ENCODE measurements at places on chromosomes 4 and X.
A peak's percentile ranks its signal among the peaks of the same experiment; 100 is the strongest.

- no peak for DNase-seq
These were observed 38.9 kb downstream of the PAGE2 start for GRCh38 chrX:55127692-55128091.

- no peak for DNase-seq
These were observed 95.5 kb downstream of the NSUN7 start for GRCh38 chr4:40845154-40845835.

DNA sequence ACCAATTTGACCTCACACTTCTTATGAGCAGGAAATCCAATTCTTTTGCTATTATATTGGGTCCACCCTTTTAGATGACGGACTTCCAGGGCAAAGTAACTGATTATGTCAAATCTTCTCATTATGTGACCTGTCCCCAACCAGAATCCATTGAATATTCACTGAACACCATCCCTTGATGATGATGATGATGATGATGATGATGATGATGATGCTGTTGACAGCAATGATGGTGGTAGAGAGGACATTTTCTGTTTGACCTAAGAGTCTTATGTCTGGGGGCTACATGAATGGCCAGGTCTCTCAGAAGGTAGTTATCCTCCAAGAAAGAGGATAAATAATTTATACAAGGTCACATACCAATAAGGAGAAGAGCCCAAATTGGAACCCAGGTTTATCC lies 5.2 kb downstream of the TCEAL8 start:
- DNase-seq, result no peak

DNA sequence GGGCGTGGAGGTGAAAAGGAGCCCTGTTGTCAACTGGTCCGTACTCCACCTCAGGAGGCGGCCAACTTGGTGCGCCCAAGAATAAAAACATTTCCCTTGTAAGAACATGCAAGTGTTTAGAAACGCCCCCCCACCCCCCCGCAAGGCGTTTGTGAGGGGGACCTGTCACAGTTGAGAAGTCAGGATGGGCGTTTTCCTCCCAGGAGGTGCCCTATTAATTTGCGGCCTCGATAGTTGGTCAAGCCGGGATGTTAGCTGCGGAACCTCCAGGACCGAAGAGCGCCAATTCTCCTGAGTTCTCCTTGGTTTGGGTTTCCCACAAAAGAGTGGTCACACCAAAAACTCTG lies 651 bp upstream of the SAP30 start:
- peak; percentile 52 for DNase-seq

- no peak for DNase-seq
These were observed 83.1 kb downstream of the GRIA3 start for GRCh38 chrX:123267220-123267619.

GRCh38 chr4:118284169-118284568 lies 68.6 kb downstream of the PRSS12 start:
- DNase-seq, result no peak

- no peak for DNase-seq
These were observed 4.8 kb downstream of the CPE start for GRCh38 chr4:165383591-165384073.

- DNase-seq, result no peak
These were observed 354.9 kb downstream of the RPA4 start for GRCh38 chrX:97238632-97239031.

DNA sequence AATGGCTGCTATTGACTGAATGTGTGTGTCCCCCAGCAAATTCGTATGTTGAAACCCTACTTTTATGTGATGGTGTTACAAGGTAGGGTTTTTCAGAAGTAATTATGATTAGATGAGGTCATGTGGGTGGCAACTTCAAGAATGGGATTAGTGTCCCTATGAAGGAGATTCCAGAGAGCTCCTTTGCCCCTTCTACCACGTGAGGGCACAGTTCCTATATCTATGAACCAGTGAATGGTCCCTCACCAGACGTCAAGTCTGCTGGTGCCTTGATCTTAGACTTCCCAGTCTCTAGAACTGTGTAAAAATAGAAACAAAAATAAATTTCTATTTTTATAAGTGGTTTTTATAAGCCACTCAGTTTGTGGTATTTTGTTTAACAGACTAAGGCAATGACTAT lies 1137.6 kb upstream of the IGFBP7 start:
- DNase-seq, result no peak

GRCh38 chrX:135345107-135345589 lies 35.9 kb downstream of the ETDC start:
- no peak for DNase-seq

DNA sequence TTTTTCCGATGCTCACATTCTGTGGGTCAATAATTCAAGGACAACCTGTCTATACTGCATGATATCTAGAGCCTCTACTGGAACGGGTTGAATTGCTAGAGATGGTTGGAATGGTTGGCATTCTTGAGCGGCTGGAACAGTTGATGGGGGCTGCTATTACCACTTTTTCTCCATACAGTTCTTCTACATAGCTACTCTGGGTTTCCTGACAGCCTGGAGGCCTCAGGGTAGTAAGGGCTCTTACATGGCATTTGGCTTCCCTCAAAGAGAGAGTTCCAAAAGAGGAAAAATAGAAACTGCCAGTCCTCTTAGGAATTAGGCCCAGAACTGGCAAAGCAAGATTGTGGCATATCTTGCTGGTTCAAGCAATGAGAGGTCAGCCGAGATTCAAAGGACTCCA lies 53.1 kb downstream of the NAA11 start:
- DNase-seq, result no peak

GRCh38 chrX:11064851-11065600 lies 46.1 kb upstream of the HCCS start:
- DNase-seq, result no peak

GRCh38 chrX:75781611-75782010 lies 3.4 kb downstream of the MAGEE2 start:
- DNase-seq, result no peak

- DNase-seq, result no peak
These were observed 27.5 kb upstream of the PLS3 start for GRCh38 chrX:115533485-115533884.

DNA sequence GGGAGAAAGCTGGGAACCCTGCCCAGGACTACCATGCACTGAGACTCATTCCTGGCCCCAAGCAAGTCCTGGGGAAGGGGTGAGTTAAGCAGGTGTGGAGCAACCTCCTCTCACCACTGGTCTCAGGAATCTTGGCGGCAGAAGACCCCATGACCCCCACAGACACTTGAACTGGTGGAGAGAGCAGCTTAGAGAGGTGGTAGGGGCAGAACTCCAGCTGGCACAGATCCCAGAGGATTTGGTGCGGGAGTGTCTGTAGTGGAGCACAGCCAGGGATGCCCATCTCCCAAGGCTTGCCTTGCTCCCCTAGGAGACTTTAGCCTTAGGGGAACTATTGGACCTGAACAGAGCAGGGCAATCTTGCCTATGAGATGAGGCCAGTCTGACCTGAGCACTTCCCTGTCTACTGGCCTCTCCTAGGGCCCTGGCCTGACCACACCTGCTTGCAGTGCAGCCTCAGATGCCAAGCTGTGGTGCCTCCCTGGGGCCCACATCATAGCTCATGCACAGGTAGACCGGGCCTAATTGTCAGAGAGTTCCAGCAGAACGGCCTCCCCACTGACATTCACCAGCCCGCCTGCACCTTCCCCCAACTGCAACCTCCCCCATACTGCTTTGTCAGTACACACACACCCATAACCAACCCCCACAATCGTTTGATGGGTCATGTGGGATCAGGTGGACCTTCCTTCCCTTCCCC lies 78.0 kb downstream of the NAA11 start:
- DNase-seq, result no peak

- DNase-seq, result no peak
These were observed 59.9 kb downstream of the DIPK2B start for GRCh38 chrX:45140812-45141211.

DNA sequence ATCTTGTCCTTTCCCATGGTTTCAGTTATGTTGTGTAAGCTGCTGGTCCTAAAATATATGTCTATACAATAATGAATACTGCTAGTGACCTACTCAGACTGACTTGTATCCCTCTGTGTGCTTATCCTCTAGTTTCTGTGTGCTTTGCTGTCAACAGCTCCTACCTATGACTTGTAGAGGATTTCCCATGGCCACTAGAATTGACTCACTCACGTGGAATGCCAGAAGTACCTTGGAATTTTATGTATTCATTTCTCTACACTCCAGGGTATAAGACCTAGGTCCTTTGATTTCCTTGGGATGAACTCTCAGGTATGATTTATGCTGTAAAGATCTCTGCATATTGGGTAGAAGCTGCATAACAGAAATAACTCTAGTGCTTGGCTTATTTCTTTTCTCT lies 279.9 kb upstream of the SLIT2 start:
- no peak for DNase-seq

- no peak for DNase-seq
These were observed 556.1 kb downstream of the SPRY1 start for GRCh38 chr4:123952530-123953274.

- no peak for DNase-seq
These were observed 28.6 kb downstream of the OCIAD2 start for GRCh38 chr4:48877827-48878535.

DNA sequence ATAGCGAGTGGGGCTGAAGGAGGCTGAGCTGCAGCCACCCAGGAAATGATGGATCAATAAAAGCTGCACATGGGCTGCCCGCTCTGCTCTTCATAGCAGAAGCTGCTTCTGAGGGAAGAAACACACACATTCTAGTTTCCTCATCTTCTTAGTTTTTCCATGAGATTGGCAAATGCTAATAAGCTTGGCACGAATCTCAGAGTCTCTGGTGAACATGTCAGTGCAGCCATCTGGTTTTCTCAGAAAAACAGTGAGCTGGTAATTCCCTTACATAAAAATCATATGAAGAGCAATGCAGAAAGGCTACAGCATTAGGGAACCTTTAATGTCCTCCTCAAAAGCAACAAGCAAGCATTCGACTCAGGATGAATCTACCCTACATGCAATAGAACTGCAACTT lies 69.9 kb downstream of the GATB start:
- DNase-seq, result no peak

- peak; percentile 17 for DNase-seq
These were observed 9.5 kb downstream of the AMBN start for GRCh38 chr4:70601422-70602039.

GRCh38 chrX:97334850-97335249 lies 451.1 kb downstream of the RPA4 start:
- DNase-seq, result no peak

DNA sequence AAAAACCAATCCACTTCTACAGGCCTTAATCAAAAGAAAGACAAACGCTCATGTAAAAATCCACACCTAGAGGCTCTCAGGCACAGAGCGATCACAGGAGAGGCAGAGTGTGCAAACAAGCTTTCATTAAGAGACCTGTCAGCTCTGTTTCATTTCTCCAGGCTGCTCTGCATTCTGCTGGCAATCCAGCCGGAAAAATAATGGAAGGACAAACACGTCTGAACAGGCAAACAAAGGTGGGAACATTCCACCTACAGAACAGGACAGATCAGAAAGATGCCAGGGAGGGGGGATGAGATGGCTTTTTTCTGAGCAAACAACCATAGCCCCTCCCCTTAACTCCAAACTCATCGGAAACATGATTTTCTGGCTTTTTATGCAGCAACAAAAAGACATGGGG lies 9.7 kb downstream of the SOD3 start:
- DNase-seq, result no peak

DNA sequence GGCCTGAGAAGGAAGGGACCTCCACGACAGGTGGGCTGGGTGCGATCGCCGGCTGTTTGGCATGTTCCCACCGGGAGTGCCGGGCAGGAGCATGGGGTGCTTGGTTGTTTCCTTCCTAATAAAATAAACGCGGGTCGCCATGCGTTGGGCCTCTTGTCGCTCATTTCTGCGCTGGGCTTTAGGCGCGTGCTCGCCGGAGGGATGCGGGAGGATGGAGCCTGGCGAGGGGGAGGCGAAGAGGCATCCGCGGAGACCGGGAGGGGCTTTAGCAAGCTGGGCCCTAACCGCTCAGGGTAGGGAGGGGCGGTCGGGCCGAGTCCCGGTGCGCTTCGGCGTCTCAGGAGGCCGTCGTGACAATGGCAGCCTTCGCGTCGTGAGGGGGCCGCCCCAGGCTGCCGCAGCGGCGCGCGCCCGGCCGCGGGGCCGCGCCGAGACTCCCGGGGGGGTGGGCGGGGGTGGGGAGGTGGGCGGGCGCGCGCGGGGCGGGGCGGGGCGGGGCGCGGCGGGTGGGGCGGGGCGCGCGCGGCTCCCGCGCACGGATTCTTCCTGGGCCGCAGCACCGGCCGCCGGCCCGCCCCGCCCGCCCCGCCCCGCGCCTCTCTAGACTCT lies 476 bp upstream of the GDI1 start:
- peak; percentile 56 for DNase-seq

- DNase-seq, result no peak
These were observed 64.3 kb downstream of the ZFYVE28 start for GRCh38 chr4:2354118-2354517.
